ENCODE measurements at places on chromosomes 7 and 10. TPM values are rescaled to one million over a fixed set of nuclear protein-coding genes. Genes with fewer than 3 reads are reported as not detected.

The ADAMTS14 gene
- total RNA-seq, result 0.18 TPM

The NYAP1 gene
- total RNA-seq, result 1.4 TPM

The SPRN gene
- 0.89 TPM for total RNA-seq

The TET1 gene
- total RNA-seq, result 2.8 TPM

The CPA5 gene
- not detected for total RNA-seq

The PIK3CG gene
- total RNA-seq, result under 0.01 TPM

The ADARB2 gene
- not detected for total RNA-seq

The PTF1A gene
- total RNA-seq, result not detected

The TSPAN13 gene
- total RNA-seq, result 19.0 TPM

The DLG5 gene
- 27.3 TPM for total RNA-seq

The HTRA1 gene
- 49.6 TPM for total RNA-seq

The CBX3 gene
- 110 TPM for total RNA-seq

The PKD2L1 gene
- total RNA-seq, result not detected

The MCM10 gene
- 3.2 TPM for total RNA-seq

The BMPR1A gene
- total RNA-seq, result 24.5 TPM

The ACSM6 gene
- total RNA-seq, result not detected

The OR6B1 gene
- total RNA-seq, result not detected

The ZNF467 gene
- total RNA-seq, result 3.0 TPM

The TAS2R39 gene
- not detected for total RNA-seq

The NKX2-3 gene
- not detected for total RNA-seq

The PAX4 gene
- total RNA-seq, result not detected

The REEP3 gene
- 86.3 TPM for total RNA-seq

The ANKRD61 gene
- total RNA-seq, result not detected

The ADIRF gene
- total RNA-seq, result 35.6 TPM

The ASB10 gene
- not detected for total RNA-seq

The TMEM140 gene
- total RNA-seq, result 6.9 TPM

The TMEM176A gene
- 1.2 TPM for total RNA-seq

The OR13A1 gene
- not detected for total RNA-seq

The PSMA2 gene
- 123 TPM for total RNA-seq

The GSTK1 gene
- 185 TPM for total RNA-seq

The AGR2 gene
- total RNA-seq, result not detected

The KCNH2 gene
- 8.7 TPM for total RNA-seq

The TCERG1L gene
- not detected for total RNA-seq

The AGBL3 gene
- total RNA-seq, result 2.1 TPM

The ST8SIA6 gene
- under 0.01 TPM for total RNA-seq

The CYTH3 gene
- total RNA-seq, result 34.9 TPM

The CYP26A1 gene
- 0.18 TPM for total RNA-seq

The HEPACAM2 gene
- total RNA-seq, result not detected
